Stimulated activated CD8-positive, alpha-beta memory T cell treated with anti-CD3 and anti-CD28 coated beads, Interleukin-2, amount 100 ng/mL, for 1 hour (primary cell): ENCODE measurements at places on chromosomes 1 and 21.

DNA sequence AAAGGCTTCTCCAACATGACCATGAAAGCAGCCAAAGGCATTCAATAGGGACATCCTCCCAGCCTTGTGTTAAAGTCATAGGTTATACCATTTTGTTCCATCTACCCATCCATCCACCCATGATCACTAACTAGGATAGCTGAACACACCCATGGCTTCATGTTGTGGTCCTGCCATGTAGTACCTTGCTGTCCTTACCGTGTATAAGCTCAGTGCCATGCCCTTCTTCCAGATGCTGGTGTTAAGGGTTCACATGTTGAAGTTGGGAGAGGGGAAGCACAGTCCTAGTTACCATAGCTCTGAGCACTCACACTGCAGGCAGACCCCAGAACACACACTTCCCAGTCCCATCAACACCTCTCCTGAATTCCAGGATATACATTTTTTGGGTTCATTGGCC, 51.5 kb downstream of the ATP5PO start:
- no peak for DNase-seq

DNA sequence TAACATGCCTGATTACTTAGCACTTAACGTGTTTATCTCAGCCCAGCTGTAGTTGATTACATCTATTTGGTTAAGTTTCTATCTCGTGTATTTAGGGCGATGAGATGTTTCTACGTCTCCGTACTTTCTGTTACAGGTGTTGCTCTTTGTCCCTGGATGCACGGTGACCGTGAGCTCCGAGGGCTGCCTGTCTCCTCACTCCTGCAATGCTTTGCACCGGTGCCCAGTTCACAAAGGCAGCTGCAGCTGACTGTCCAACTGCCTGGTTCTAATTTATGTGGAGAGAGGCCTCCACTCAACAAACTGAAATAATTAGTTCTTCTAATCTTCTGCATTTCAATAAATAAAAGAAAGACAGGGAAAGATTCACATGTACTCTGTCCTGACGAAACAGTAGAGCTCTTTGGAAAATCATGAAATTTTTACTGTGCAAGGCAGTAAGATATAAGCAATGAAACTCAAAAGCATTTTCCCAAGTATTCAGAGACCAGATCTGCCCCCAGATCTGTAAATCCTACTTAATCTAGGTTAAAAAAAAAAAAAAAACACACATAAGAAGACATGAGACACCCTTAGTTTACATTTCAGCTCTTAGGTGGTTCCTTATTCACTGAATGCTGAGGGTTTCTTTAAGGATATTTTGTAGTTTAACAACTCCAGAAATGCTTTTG, 108.2 kb downstream of the TGFBR3 start:
- DNase-seq: no peak

DNA sequence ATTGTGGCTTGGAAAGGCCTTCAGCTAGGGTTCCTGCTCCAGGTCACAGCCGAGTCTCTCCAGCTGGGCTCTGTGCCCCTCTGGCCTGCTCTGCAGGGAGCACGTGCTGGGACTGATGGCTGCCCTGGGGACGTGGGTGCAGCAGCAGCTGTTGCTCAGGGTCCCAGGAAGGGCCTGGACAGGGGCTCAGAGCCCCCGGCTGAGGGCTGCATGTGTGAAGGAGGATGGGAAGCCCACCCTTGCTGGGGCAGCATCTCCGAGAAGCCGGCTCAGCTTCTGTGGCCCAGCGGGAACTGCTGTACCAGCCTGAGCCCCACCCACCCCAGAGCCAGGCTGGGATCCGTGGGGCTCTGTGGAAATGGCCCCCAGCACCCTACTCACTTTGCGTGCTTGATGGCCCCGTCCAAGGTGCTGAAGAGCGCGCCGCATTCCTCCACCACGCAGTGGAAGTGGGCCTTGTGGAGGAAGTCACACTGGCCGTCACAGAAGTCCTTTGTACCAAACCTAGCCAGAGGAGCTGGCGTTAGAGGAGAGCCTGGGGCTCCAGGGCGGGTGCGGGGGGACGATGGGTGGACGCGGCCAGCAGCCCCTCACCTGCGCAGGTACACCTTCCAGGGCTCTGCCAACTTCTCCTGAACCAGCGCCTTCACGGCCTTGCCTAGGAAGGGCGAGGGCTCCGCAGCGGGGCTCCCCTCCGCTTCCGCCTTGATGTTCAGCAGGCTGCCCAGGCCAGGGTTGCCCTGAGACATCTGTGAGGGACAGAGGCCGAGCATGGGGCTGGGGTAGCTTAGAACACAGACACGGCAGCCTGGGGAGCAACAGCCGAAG, 147.5 kb downstream of the CASZ1 start:
- no peak for DNase-seq

DNA sequence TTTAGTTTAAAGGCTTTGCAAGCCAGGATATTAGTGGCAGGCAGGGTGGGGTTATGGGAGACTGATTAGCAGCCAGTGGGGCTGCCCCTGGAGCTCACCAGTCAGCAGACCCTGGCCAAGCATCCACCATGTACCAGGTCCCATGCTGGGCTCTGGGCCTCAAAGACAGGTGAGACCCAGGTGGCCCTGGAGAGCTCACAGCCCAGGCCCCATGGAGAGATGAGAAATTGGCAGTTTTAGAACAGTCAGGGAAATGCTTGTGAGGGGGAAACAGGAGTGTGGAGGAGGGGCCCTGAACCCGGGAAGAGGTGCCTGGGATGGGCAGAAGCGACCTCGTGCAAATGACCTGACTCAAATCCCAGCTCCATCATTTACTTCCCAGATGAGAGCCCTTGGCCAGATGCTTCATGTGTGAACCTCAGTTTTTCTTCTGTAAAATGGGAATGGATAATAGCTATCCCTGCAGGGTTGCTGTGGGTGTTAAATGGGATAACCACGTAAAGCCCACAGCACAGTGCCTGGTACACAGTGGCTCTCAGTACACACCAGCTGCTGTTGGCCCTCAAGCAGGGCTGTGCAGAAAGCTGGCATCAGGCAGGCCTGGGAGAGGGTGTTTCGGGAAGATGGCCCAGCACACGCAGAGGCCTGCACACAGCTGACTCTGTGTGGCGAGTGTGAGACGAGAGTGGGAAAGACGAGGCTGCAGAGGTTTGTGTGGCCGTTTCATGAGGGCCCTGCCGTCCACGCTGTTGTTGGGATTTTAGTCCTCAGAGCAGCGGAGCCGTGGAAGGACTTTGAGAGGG, 518.5 kb downstream of the PTPRU start:
- DNase-seq: no peak

- DNase-seq: no peak
These were observed 38.0 kb upstream of the RASAL2 start for GRCh38 chr1:178055779-178056471.

DNA sequence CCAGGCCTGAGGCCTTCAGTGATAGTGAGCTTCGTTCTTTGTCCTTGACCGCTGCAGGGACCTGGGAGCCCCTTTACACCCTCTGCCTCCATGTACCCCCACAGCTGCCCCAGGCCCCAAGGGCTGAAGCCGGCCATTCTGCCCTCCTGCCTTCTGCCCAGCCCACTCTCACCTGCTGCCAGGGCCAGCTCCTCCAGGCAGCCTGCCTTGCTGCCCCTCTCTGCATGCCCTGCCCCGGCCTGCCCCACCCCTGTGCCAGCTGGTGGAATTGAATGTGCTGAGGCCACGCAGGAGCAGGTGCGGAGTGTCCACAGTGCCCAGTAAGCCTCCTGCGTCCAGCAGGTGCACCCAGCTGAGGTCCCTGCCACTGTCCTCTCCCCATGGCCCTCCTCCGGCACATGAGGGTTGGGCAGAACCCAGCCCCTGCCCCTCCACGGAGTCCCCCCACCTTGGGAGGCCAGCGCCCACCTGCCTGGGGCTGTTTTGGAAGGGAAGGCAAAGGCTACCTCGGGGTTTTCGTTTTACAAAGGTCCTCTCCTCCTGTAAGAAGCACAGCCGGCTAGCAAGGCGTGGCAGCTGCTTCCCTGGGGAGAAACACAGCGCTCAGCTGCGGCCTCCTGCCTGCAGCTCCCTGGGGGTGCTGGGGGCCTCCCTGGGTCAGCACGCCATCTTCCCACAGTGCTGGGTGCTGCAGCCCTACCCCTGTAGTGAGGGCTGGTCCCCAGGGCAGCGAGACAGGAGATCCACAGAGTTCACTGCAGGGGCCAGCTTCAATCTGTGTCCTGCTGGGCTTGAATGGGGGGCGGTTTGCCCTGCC, 21.0 kb downstream of the MMEL1 start:
- no peak for DNase-seq

DNA sequence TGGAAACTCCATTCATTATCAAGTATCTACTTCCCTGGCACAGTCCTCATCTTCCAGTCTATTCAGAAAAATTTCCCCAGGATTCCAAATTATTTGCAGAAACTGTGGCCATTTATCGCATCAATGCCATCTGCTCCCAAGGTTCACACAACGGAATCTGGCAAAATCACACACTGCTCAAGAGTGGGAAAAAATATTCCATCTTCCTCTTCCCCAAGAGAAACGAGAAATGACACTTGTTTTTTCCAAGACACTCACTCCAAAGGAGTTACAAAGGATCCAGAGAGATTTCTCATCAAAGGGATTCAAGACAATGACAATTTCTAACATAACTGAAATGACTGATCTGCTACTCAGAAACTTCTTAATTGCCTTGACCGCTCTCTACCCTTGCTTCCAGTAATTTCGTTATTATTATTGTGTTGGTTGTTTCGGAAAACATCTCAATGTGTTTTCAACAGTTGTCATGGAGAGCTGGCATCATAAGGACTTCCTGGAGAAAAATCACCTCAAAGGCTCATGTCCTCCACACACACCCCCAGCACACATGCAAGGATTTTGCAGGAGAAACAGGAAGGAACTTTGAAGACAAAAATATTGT, 128.0 kb downstream of the PSMG1 start:
- DNase-seq: no peak

GRCh38 chr1:109025694-109026093, 16.2 kb downstream of the WDR47 start:
- DNase-seq: no peak

GRCh38 chr1:36751525-36751924, 268.8 kb upstream of the CSF3R start:
- DNase-seq: no peak

GRCh38 chr1:53461323-53462044, 2.3 kb downstream of the DMRTB1 start:
- no peak for DNase-seq

- DNase-seq: no peak
These were observed 93.2 kb downstream of the CCDC185 start for GRCh38 chr1:223486366-223486765.

- no peak for DNase-seq
These were observed 11.2 kb downstream of the KIAA1614 start for GRCh38 chr1:180923887-180924286.

DNA sequence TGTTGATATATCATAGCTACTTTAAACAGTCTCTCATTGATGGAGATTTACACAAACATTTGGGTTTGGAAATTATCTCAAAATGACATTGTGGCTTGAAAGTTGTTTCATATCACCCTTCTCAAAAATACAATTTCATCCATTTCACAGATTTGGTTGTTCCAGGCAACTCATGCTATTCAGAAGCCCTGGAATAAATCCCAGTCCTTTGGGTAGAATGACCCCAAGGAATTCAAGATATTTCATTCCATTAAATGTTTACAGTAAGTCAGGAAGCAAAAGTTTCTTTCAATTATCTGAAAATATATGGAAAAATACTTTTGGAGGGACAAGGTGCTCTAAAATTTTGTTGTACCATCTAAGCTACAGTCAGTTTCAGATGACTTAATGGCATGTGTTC, 27.1 kb downstream of the MPZL1 start:
- no peak for DNase-seq

- no peak for DNase-seq
These were observed 18.0 kb upstream of the MNDA start for GRCh38 chr1:158813164-158813563.

GRCh38 chr1:46284058-46284457, 19.4 kb downstream of the LRRC41 start:
- DNase-seq: no peak

DNA sequence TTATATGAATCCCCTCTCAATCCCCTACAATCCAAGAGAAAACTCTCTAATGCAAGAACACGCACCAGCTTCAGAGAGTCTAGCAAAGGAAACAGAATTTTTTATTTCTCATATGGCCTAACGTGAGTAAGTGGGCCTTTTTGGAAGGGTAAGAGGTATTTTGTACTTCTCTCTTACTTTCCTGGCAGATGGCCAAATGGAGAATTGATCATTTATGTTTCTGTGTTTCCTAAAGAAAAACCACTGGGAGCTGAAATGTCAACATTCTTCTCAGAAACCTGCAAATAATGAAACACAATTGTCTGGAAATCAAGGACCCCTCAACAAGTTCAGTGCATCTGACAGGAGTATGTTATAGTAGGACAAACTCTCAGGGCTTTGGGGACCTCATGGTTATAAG, 176.4 kb upstream of the C8B start:
- no peak for DNase-seq

DNA sequence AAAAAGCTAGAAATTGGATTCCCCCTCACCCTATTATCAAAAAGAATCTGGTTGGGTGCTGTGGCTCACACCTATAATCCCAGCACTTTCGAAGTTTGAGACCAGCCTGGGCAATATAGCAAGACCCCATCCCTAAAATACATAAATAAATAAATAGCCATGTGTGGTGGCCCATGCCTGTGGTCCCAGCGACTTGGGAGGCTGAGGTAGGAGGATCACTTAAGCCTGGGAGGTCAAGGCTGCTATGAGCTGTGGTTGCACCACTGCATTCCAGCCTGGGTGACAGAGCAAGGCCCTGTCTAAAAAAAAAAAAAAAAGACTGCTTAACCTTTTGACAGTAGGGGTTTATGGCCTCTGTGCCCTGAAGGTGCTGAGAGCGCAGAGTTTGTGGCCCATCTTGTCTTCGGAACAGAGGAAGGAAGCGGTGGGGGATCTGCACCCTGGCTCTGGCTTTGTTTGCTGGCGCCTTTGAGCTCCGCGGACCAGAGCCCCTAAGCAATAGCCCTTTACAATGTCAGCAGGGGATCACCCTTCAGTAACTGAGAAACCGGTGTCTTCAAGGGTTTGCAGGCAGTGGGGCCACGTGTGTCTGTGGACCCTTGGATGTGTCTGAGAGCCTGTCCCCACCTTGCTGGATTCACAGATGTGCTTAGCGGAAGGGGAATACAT, 22.1 kb downstream of the SLC2A7 start:
- DNase-seq: no peak
